ENCODE measurements at places on chromosomes 3 and 15.

GRCh38 chr3:158248261-158248660, 138.4 kb downstream of the RSRC1 start:
- no peak for DNase-seq

DNA sequence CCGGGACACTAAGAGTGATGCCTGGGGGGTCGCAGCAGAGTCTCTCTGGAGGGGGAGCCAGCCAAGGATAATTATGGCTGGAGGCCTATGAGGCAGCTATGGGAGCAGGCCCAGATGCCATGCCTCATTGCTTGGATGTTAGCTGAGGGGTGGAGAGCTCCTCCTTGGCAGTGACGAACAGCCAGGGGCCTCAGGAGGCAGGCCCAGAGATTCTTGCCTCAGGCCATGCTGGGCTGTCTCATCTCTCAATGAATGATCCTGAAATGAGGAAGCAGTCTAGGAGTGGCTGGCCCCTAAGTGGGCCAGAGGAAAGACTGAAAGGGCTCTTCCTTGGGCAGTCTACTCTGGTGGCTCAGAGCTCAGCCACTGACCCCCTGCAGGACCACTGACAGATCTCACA, 21.3 kb downstream of the KIF9 start:
- no peak for DNase-seq

DNA sequence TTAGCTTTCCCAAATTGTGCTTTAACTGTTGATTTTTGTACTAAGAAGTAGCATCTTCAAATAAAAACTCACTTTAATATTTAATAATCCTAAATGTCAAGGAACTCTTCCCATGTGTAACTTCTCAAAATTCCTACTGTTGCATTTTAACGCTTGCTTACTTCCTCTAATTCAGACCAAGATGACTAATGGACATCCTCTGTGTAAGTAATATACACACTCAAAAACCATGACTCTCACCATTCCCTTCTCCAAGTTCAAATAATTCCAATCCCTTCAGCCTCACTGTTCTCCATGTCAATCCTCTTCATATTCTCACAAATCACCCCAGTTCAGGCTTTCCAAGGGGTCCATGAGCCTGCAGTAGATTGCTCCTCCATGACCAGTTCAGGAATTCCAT, 13.0 kb downstream of the MRPL46 start:
- DNase-seq = no peak

GRCh38 chr15:37298271-37298670, 197.9 kb upstream of the MEIS2 start:
- DNase-seq = no peak

Data from activated CD4-positive, alpha-beta T cell treated with anti-CD3 and anti-CD28 coated beads, Interleukin-2, amount 50 U/mL, for 1 hour (primary cell).